ENCODE measurements at places on chromosomes 13 and 19. TPM values are rescaled to one million over a fixed set of nuclear protein-coding genes. Genes with fewer than 3 reads are reported as not detected.
A peak's percentile ranks its signal among the peaks of the same experiment; 100 is the strongest.

DNA sequence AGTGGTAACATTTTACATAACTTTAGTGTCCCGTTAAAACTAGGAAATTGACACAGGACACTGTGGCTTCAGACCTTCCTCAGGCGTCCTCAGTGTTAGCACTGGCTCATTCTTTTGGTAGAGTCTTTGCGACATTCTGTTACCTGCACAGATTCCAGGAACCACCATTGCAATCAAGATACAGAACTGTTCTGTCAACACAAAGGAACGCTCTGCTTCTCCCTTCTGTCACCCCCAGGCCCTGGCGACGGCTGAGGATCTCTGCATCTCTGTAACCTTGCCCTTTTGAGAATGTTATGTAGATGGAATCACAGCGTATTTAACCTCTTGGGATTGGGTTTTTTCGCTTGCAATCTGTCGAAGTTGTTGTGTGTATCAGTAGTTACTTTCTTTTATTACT is 22.6 kb downstream of the KDM4B start:
- no peak for DNase-seq

DNA sequence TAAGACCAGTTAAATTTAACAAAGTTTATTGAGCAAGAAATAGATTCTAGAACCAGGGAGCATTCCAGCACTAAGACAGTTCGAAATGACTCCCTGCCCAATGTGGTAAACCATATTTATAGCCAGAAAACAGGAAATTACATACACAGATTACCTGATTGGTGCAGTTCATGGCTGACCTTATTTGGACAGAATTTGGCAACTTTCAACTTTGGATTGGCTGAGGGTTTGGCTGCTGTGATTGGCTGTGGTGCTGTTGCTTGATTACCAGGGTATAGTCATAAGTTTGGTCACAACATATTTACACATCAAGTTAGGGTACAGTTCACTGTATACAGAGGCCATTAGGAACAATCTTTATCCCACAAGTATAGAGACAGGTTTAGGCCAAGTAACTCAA is 984.8 kb upstream of the MIR17HG start:
- DNase-seq: no peak

GRCh38 chr19:46631481-46631880 is 4.5 kb downstream of the GNG8 start:
- DNase-seq: no peak

GRCh38 chr19:45146251-45146650 is 14.5 kb downstream of the NKPD1 start:
- no peak for DNase-seq

GRCh38 chr13:98478189-98479129 is 98.4 kb downstream of the STK24 start:
- no peak for DNase-seq

DNA sequence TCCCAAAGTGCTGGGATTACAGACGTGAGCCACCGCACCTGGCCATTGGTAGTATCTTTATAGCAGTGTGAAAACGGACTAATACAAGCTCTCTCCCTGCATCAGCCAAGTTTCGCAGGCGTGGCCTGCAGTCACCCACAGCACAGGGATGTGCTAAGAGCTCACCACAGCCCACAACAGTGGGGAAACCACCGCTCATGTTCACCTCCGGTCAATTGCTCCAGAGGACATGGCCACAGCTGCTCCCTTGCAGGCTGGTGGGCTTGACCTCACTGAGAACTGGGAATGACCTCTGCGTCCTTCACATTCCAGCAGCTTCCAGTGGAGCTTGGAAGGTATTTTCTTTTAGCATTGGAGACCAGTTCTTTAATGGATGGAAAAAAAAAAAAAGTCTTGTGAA is 156.4 kb downstream of the KCTD15 start:
- no peak for DNase-seq

DNA sequence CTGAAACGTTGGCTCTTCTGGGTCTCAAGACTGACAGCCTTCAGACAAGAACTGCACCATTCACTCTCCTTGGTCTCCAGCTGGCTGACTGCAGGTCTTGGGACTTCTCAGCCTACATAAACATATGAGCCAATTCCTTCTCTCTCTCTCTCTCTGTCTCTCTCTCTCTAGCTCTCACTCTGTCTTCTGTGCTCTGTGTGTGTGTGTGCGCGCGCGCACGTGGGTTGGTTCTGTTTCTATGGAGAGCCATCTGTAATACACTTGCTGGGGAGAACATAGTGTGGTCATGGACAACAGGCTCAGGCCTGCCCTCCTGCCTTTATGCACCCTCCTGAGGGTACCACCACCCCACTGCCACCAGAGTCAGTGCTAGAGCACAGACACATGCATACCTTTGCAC is 13.7 kb upstream of the SERPINE3 start:
- DNase-seq: no peak

GRCh38 chr13:41709511-41709910 is 251.4 kb downstream of the VWA8 start:
- no peak for DNase-seq

- DNase-seq: no peak
Measured at GRCh38 chr13:33206425-33206824, 79.1 kb downstream of the STARD13 start.

DNA sequence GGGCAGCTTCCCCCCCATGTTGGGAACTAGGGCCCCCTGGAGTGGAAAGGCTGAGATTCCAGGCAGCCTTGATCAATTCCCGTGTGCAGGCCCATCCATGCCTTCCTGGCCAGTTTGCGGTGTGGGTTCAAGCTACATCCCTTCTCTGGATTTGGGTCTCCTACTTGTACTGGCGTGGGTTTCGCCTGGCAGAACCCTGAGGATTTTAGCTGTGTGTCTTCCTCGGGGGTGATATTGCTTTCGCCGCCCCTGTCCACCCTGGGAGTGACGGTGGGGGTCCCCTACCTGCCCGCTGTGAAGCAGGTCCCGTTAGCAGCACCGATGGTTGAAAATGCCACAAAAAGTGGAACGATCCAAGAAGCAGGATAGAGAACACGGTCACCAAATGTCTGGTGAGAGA is 11.4 kb downstream of the SLC7A9 start:
- DNase-seq: no peak

- DNase-seq: peak; percentile 83
Measured at GRCh38 chr13:36736119-36736726, 62.4 kb downstream of the SERTM1 start.

- DNase-seq: no peak
Measured at GRCh38 chr19:32718286-32718685, 1.3 kb upstream of the TDRD12 start.

DNA sequence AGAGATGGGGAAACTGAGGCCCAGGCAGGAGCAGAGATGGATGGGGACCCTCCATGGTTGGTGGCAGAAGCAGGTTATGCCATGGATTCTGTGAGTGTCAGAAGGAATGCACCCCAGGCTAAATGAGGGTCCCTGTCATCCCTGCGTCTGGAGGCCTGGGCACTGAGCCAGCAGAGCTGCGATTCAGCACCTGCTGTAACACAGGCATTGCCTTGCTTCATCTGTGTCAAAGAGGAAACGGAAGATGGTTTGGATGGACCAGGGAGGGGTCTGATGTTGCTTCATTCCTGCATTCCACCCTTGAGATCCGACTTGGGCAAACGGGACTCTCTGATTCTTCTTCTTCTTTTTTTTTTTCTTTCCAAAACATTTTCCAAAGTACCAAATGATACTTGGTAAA is 1.2 kb downstream of the C5AR1 start:
- peak; percentile 23 for DNase-seq

DNA sequence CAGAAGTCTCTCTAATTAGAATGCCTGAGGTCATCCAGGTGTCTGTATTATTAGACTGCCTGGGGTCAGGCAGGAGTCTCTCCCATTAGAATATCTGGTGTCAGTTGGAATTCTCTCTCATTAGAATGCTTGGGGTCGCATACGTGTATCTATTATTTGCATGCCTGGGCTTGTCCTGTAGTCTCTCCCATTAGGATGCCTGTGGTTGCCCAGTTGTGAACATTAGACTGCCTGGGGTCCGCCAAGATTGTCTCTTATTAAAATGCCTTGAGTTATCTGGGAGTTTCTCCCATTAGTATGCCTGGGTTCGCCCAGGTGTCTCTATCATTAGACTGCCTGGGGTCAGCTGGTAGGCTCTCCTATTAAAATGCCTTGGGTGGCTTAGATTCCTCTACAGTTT is 1494.7 kb downstream of the UQCRFS1 start:
- DNase-seq: no peak

DNA sequence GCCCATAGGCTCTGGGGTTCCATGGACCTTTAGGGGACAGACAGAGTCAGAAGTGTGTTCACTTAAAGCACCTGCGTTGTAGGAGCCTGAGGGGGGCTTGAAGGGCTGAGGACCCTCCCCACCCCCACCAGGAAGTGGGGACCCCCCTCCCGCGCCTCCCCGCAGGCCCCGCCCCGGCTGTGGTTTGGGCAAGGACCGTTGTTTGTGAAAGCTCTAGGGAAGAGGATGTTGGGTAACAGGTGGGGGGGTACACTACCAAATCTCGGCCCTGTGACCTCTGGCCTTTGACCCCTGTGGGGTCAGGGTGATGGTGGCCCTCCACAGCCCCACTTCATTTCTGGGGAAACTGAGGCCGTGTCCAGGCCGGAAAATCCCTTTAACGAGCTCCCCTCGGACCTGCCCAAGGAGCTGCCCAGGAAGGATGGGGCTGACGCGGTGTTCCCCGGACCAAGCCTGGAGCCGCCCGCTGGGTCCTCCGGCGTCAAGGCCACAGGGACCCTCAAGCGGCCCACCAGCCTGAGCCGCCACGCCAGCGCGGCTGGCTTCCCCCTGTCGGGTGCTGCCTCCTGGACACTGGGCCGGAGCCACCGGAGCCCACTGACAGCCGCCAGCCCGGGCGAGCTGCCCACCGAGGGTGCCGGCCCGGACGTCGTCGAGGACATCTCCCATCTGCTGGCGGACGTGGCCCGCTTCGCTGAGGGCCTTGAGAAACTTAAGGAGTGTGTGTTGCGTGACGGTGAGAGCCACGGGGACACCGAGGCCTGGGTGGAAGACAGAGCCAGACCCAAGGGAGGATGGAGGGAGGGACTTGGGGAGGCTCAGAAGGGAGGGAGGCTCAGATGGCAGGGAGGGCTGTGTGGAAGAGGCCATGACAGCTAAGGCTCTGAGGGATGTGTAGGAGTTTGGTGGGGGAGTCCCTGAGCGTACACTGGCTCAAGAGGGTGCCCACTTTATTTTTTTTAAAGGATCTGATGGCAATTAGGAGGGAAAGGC is 1.3 kb downstream of the ARHGAP45 start:
- DNase-seq: no peak

- DNase-seq: peak; percentile 50
Measured at GRCh38 chr13:98556968-98557631, 19.8 kb downstream of the STK24 start.

GRCh38 chr19:16327911-16328823 is 3.5 kb downstream of the KLF2 start:
- DNase-seq: peak; percentile 63

- DNase-seq: peak; percentile 52
Measured at GRCh38 chr19:33098055-33098534, 17.1 kb downstream of the GPATCH1 start.

GRCh38 chr19:48560095-48560530 is 8.1 kb downstream of the SULT2B1 start:
- no peak for DNase-seq

DNA sequence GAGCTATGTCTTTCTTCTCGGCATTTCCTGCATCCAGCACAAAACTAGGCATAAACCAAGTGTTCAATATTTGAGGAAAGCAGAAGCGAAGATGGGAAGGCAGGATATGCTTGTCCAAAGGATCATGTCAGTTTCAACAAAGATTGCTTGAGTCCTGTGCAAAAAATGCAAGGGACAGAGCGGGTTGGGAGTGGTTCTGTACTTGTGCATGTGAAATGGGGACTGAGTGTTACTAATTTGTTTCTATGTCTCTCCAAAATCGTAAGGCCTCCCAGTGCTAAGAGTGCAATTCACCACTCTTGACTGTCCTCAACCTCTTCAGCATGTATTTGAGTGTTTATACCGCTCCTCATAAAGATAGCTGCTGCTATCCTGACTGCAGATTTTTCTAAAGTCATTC is 166.2 kb downstream of the DLEU7 start:
- no peak for DNase-seq

- no peak for DNase-seq
Measured at GRCh38 chr19:55686311-55687050, 11.5 kb downstream of the EPN1 start.

DNA sequence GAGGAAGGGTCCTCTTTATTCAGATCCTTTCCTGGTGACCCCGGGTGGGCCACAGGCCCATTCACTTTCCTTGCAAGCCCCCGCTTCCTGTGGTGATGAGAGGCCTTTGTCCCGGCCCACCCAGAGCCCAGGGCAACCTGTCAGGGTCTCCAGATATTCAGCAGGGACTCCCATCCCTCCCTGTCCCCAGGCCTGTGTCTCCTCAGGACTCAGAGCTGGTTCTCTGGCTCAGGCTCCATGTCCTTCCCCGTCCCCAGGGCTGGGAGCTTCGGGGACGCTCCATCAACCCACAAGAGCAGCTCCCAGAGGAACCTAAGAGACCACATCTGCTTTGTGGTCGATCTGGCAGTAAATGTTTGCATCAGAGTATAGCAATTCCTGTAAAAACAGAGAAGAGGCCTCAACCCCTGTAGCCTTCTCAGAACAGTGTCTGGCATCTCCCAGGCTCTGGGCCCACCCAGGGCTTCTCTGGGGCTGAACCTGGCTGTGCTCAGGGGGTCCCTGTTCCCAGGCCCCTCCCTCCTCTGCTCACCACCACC is 7.8 kb downstream of the CEACAM4 start:
- no peak for DNase-seq

DNA sequence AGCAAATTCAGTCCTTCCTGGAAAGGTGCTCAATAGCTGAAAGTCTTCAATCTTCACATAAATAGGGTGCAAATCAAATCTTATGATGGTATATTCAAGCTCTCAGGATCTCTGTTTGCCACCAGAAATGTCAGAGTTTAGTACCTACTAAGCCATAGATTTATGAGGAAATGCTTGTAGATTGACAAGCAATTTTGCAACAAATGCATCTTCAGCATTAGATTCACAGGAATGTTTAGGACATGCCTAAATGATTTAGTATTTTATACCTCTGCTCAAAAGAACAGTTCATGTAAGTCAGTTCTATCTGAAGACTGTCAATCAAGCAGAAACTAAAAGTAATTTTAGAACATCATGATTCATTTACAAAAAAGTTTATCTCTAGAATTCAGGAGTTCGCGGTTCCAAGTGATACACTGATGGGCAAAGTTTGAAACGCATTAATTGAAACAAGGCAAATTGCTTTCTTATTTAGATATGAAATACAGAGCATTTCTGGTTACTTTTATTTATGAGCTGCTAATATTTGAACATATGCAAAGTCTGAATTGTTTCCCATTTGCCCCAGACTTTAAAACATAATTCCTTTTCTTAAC is 65.7 kb downstream of the DACH1 start:
- no peak for DNase-seq

- DNase-seq: no peak
Measured at GRCh38 chr13:100040196-100040595, 48.7 kb upstream of the PCCA start.

The GPI gene
- polyA plus RNA-seq: 120 TPM

The MEGF8 gene
- polyA plus RNA-seq: 8.3 TPM

The IRGC gene
- polyA plus RNA-seq: not detected

The TFDP1 gene
- 62.9 TPM for polyA plus RNA-seq

The NXNL1 gene
- polyA plus RNA-seq: 0.17 TPM

The PRR36 gene
- 5.4 TPM for polyA plus RNA-seq

The KLC3 gene
- 7.6 TPM for polyA plus RNA-seq

The SLC46A3 gene
- 27.9 TPM for polyA plus RNA-seq

The GPC6 gene
- polyA plus RNA-seq: 26.0 TPM

The RYR1 gene
- polyA plus RNA-seq: 0.39 TPM

The GRIN2D gene
- polyA plus RNA-seq: 2.7 TPM

The ZNF575 gene
- 6.8 TPM for polyA plus RNA-seq

The VSIG10L gene
- 7.8 TPM for polyA plus RNA-seq

The DPF1 gene
- polyA plus RNA-seq: 2.7 TPM

The HCN2 gene
- polyA plus RNA-seq: 0.16 TPM

The IL17D gene
- polyA plus RNA-seq: 12.3 TPM

The CYP2F1 gene
- not detected for polyA plus RNA-seq

The APOC1 gene
- polyA plus RNA-seq: 606 TPM

The SIGLEC5 gene
- polyA plus RNA-seq: not detected

Data from hepatocyte (in vitro differentiated cells).